T-helper 22 cell (primary cell): ENCODE measurements at places on chromosomes 13 and 19.

- DNase-seq: peak; percentile 32
Observed at GRCh38 chr19:55640577-55641425, at the start of gene ZNF580. Gene ZNF580 (plus strand): TSS chr19:55641002. CDS start chr19:55642509, 1,507 bp downstream.

DNA sequence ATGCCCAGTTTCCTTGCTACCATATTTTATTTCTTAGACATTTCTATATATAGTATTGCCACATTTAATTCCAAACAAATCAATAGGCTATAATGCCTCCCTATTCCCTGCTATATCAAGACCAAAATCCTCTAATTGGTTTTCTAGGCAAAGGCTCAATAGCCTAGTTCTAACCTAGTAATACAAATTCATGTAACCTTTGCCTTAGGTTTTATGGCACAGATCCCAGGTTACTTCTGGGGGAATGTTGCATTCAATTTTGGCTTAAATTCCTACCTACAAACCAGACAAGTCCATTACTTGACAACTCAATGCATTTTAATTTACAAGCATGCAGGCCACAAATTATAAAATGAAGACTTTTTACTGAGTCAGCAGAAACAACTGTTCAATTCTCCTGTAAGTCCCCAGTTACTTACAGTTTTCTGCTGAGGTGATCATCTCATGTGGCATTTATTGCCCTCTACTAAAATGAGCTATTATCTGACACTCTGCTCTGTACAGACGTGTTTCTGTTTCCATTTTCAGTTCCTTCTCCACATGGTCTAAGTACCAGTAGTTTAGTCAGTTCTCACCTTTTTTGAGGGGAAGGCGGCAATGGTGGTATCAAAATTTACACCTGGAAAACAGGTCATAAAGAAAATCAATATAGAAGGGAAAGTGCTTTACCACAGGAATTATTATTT, 11.7 kb downstream of the KCNRG start:
- no peak for DNase-seq

- DNase-seq: no peak
Observed at GRCh38 chr19:37997911-37998344, 90.9 kb downstream of the SIPA1L3 start.

DNA sequence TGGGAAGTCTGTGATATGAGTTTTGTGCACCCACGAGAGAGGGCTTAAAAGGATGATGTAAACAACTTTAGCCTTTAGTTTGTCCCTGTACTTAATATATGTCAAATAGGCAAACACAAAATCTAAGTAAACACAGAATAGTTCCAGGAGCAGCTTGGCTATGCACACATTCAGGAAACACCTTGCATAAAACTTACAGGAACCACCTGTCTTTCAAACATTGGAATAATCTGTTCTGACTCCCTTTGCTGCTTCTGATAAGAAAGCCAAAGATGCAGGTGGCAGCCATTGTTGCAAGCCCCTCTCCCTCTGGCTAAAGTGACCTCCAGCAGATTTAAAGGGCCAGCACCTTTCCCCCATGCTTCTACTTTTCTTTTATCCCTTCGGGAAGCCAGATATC, 4.7 kb downstream of the EEF1AKMT1 start:
- DNase-seq: no peak

- DNase-seq: no peak
Observed at GRCh38 chr13:111039735-111040134, 75.4 kb upstream of the ARHGEF7 start.

GRCh38 chr13:40318366-40318765, 348.1 kb downstream of the FOXO1 start:
- no peak for DNase-seq

- no peak for DNase-seq
Observed at GRCh38 chr13:26051657-26052311, at the start of gene SHISA2. Gene SHISA2 (minus strand): TSS chr13:26052016. CDS start chr13:26050975, 1,041 bp downstream.
